NCI-H1092 (cell line): ENCODE measurements at places on chromosomes 1 and 21.

DNA sequence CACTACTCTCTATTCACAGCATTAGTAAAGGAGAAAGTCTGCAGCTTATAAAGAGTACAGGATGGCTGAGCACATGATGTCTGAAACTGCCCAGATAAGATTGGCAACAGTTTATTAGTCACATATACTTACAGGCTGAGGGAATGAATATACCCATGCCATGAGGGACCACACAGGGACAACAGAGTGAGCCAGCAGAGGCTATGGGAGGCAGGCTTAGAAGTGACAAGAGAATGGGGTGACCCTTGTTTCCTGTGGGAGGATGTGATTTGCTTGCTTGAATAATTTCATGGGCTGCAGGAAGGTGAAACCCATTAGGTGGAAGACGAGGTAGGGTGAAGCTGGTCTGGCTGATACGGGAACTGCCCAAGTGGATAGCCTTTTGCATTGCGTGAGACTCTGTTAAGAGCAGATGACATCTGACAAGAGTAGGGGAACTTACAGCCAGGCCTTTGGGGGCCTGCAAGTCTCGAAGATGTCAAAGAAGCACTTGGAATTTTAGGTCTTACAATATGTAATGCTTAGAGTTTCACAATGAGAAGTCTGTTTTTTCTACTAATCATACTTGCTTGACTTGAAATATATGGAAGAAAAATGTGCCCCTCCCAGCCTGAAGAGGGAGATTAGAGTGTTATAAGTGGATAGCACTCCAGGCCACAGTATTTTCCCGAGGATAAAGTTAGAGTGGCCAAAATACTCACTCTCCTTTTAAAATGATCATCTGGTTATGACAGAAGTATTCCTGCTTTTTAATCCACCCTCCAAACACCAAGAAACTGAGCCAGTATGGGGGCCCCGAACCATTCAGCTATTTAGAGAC, 34.6 kb upstream of the TNFSF4 start:
- no peak for DNase-seq

- DNase-seq = no peak
These were observed 48.5 kb upstream of the ZNF644 start for GRCh38 chr1:91070298-91070697.

GRCh38 chr1:62012836-62013235, 181.8 kb upstream of the L1TD1 start:
- no peak for DNase-seq

DNA sequence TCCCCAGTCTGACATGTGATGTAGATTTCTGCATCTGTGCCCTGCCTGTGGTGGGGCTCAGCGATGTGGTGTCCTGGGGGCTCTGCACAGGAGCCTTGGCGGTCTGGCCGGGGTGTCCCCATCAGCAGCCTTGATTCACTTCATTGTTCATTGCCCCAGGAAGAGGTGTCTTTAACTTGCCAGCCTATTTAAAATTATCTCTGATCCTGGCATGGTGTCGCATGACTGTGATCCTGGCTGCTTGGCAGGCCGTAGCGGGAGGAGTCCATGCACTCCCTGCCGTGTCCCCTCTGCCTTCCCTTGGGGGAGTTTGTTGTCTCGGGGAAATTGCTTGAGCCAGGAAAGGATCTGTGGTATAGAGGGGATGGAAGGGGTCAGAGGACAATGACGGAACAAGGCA, 59.9 kb downstream of the TRIM11 start:
- no peak for DNase-seq

DNA sequence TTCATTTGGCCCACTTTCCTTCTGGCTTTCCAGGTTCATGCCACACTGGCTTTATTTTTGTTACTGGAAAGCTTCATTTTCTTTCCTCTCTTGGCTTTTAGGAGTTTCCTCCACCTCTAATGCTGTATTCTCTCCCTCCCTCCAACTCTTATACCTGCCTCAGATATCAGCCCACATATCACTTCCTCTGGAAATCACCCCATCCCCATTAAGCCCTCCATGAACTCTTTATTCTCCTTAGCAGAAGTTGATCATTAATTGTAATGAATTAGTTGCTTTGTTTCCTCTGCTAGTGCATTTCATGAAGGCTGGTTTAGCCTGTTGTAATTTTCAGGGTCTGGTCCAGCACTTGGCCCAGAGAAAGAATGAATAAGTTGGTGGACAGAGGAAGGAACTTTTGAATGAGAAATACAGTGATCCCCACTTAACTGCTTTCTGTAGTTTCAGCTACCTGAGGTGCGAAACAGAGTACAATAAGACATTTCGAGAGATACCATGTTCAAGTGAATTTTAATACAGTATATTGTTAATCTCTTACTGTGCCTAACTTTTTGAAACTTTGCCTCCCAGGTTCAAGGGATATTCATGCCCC, 1.7 kb downstream of the SOAT1 start:
- DNase-seq = no peak

DNA sequence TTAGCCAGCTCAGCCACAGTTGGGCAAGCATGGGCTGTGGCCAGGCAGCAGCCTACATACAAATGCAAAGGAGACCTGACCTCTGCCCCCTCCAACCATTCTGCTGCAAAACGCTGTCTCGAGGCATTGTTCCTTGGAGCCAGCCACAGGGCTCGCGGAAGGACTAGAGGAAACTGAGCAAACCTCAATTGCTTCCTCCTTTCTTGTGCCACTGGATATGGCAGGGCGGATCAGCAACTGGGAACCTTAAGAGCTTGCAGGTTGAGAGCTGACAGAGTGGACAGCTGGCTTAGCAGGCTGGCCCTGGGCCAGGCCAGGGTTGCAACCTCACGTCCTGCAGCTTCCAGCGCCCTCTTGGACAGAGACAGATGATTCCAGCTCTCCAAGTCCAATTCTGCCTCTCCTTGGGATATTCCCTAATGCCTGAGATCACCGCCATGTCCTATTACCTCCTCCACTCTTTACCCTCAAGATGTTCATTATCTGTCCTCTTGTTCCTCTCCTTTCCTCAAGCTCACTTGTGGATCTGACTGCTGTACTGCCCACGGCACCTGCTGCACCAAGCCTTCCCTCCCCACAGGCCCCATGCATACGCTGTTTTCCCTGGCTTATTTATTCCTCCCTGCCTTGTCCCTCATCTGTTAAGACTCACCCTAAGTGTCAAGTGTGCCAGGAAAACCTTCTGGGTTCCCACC, 67.5 kb downstream of the SDC3 start:
- no peak for DNase-seq

DNA sequence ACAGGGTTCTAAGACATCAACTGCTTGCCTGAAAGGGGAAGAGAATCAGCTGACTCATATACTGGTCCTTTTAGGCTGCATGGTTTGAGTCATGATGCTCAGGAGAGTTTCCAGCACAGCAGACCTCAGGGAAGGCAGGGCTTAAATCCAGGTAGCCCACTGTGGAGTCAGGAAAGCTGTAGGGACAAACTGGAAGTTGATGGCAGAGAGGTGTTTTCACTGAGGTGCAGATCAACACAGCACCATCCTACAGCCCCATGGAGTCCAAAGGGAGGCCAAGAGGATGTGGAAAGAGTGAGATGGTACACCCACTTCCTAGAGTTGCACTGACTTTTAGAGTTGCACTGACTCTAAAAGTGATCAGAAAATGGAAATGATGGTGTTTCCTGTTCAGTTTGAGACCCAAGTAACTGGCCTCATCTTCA, 252.4 kb upstream of the DUSP10 start:
- no peak for DNase-seq
